Umbilical cord (tissue), 2 donors: ENCODE measurements at places on chromosomes 3 and 15.

DNA sequence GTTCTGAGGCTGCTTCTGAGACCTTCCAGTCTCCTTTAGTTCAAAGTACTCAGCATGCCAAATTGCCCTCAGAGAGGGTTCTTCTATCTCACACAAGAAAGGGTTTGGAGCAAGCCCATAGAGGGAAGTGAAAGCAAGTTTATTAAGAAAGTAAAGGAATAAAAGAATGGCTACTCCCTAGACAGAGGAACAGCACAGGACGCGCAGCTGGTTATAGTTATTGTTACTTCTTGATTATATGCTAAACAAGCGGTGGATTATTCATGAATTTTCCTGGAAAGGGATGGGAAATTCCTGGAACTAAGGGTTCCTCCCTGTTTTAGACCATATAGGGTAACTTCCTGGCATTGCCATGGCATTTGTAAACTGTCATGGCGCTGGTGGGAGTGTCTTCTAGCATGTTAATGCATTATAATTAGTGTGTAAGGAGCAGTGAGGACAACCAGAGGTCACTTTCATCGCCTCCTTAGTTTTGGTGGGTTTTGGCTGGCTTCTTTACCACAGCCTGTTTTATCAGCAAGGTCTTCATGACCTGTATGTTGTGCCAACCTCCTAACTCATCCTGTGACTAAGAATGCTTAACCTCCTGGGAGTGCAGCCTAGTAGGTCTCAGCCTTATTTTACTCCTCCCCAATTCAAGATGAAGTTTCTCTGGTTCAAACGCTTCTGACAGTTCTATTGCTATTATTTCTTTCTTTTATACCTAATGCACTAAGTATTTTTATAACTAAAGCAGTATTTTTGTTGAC is 26.3 kb downstream of the SCN11A start:
- DNase-seq = no peak

DNA sequence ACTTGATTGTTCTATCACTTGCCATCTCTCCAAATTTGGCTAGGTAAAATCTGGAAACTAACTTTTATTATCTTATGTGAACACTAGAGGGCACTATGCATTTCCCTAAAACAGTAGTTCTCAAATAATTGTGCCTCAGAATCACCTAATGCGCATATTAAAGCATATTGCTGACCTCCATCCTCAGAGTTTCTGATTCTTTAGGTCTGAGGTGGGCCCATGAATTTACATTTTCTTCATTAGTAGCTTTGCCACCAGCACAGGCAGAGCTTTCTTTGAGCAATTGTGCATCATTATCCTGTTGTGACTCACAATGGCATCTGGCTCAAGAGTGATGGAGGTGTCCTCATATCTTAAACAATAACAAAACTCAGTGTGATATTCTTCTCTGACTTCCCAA is 17.5 kb upstream of the BCHE start:
- DNase-seq = peak; percentile 29

DNA sequence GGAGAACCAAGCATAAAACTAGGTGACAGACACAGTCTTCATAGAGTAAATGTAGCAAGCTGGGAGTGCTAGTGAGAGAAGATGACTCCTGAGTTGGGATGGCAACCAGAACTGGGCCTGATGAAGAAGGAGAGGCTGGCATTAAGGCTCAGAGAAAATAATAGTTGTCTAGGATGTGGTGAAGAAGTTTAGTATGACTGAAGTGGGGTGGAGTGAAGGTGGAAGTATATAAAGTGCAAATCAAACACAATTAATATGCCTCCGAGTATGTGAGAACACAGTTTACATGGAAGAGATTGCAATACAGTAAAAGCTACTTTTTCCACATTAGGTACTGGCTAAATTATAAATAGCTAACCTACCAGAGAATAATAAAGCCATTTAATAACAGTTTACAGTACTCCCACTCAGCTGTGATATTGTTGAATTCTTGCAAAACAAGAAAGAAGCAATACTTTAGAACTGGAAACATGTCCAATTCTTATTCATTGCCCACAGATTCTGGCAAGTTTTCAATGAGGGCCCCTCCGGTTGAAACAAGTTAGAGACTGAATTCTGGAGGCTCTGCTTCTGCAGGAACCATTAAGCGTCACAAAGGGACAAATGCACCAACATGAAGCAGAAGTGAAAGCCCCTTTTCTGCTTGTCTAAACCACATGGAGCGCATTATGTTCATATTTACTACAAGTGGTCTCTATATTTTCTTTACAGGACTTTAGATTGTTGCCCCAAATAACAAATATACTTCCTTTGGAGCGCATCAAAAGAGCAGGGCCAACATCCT is 243.7 kb downstream of the SLC9A9 start:
- no peak for DNase-seq

DNA sequence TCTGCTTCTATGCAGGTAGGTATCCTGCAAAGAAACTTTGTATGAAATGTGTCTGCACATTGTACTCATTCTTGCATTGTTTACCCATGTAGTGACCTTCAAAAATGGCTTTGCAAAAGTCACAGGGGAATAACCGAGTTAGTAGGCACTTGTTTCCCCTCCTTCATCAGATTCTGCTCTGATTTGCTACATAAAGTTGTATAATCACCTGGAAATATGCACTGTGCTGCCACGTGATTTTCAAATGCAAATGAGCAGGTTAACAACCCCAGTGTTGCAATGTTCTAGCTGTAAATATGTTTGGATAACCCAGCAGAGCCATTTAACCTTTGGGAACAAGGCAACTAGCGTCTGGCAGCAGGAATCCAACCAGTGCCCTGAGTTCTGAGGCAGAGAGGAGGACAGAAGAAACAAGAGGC is at the start of gene KNG1:
Gene KNG1, plus strand, starts transcription at position 321 of the 419 bp plus-strand sequence. CDS start 184 bp downstream, outside the sequence.
- no peak for DNase-seq
